ENCODE measurements at places on chromosomes 2 and 18. TPM values are rescaled to one million over a fixed set of nuclear protein-coding genes. Genes with fewer than 3 reads are reported as not detected.

- no peaks in the 10 kb centered on the region for H3K27me3 ChIP-seq
- peaks cover 53% of the 10 kb centered on the region for H3K4me1 ChIP-seq
- H3K27ac ChIP-seq: no peak overlapping the region
- H3K36me3 ChIP-seq: no peaks in the 10 kb centered on the region
- H3K4me3 ChIP-seq: no peak overlapping the region
- DNase-seq: no peak
Observed at GRCh38 chr18:417495-417894, 83.0 kb downstream of the COLEC12 start.

DNA sequence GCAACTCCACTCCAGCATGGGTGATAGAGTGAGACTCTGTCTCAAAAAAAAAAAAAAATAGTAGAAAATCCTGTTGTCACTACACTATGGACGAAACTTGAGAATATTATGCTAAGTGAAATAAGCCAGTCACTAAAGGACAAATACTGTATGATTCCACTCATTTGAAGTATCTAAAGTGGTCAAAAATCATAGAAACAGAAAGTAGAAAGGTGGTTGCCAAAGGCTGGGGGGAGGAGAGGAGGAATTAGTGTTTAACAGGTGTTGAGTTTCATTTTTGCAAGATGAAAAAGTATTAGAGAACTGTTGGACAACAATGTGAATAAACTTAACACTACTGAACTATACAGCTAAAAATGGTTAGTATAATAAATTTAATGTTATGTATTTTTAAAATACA is 18.8 kb upstream of the RMP24 start:
- no peaks in the 10 kb centered on the region for H3K36me3 ChIP-seq
- H3K27ac ChIP-seq: no peak overlapping the region
- peaks cover 51% of the 10 kb centered on the region for H3K27me3 ChIP-seq
- no peak for DNase-seq
- H3K4me1 ChIP-seq: peaks cover 3% of the 10 kb centered on the region
- no peak overlapping the region for H3K4me3 ChIP-seq

GRCh38 chr2:28896906-28897305 is 2.4 kb downstream of the WDR43 start:
- H3K27ac ChIP-seq: no peak overlapping the region
- no peaks in the 10 kb centered on the region for H3K27me3 ChIP-seq
- H3K36me3 ChIP-seq: no peaks in the 10 kb centered on the region
- DNase-seq: no peak

DNA sequence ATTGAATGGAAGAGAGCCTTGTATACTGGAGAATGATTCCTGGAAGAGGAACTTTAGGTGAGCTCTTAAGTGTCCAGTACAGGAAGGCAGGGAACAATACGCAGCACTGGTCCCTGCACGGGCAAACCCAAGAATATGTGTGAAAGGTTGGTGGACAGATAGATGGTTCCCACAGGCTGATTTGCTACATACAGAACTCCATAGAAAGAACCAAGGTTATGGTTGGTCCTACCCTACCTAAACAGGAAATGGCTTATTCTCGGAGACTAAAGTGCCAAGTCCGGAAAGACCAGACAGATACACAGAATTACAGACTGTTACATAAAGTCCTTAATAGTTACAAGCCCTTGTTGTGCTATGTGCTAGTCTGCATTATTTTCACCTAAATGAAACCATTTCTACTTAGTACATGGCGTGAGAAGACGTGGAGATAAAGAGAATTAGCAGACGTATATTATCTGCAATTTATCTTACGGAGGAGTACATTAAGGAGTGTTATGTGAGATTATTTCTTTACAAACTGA is 1.2 kb downstream of the REV1 start:
- peaks cover 25% of the 10 kb centered on the region for H3K4me1 ChIP-seq
- H3K27me3 ChIP-seq: no peaks in the 10 kb centered on the region
- H3K36me3 ChIP-seq: no peaks in the 10 kb centered on the region

GRCh38 chr2:173521450-173522192 is 166.9 kb downstream of the CDCA7 start:
- no peak for DNase-seq
- H3K36me3 ChIP-seq: peaks cover 1% of the 10 kb centered on the region
- H3K4me1 ChIP-seq: no peaks in the 10 kb centered on the region
- H3K4me3 ChIP-seq: no peak overlapping the region
- H3K27ac ChIP-seq: no peak overlapping the region

GRCh38 chr18:44781886-44782285 is 101.2 kb downstream of the SETBP1 start:
- peaks cover 67% of the 10 kb centered on the region for H3K4me1 ChIP-seq
- H3K27ac ChIP-seq: no peak overlapping the region
- H3K4me3 ChIP-seq: no peak overlapping the region
- H3K27me3 ChIP-seq: no peaks in the 10 kb centered on the region
- DNase-seq: no peak

- H3K4me3 ChIP-seq: no peak overlapping the region
- DNase-seq: no peak
- peaks cover 5% of the 10 kb centered on the region for H3K4me1 ChIP-seq
- peaks cover 7% of the 10 kb centered on the region for H3K36me3 ChIP-seq
- H3K27me3 ChIP-seq: no peaks in the 10 kb centered on the region
Observed at GRCh38 chr2:33380719-33381118, 95.7 kb upstream of the RASGRP3 start.

The ZNF396 gene
- 1.9 TPM for total RNA-seq
